ENCODE measurements at places on chromosomes 16 and 17.
A peak's percentile ranks its signal among the peaks of the same experiment; 100 is the strongest.

DNA sequence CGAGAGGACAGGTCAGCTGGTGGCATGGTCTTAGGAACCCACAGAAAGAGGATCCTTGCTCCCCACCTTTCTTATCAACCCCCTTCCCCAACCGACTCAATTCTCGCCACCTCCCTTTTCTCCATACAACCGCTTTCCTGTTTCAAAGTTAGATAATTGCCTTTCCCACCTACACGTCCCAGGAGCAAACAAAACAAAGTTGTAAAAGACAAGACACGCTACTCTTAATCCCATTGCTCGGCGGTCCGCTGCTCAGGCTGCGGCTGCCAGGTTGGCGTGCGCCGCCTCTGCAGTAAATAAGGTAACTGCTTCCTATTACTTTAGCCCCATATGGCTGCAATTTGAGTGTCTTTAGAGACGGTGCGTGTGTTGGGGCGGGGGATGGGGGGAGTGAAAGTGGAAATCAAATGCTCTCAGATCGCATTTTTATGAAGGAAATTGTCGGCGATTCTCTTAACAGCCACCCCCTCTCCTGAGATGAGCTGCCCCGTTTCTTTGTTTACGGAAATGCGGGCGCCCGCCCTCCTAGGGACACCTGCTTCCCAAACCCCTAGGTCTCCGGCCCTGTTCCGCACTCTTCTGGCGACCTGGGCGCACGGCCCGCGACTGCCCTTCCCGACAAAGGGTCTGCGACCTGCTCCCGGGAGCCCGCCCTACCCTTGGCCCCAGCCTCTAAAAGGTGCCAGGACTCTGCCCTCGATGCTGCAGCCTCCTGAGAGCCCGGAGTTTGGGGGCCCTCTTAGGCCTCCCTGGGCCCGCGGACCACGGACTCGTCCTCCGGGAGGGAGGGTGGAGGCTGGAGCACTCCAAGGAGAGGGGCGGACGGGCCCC, 3.7 kb upstream of the CBX8 start:
- peak; percentile 54 for DNase-seq

DNA sequence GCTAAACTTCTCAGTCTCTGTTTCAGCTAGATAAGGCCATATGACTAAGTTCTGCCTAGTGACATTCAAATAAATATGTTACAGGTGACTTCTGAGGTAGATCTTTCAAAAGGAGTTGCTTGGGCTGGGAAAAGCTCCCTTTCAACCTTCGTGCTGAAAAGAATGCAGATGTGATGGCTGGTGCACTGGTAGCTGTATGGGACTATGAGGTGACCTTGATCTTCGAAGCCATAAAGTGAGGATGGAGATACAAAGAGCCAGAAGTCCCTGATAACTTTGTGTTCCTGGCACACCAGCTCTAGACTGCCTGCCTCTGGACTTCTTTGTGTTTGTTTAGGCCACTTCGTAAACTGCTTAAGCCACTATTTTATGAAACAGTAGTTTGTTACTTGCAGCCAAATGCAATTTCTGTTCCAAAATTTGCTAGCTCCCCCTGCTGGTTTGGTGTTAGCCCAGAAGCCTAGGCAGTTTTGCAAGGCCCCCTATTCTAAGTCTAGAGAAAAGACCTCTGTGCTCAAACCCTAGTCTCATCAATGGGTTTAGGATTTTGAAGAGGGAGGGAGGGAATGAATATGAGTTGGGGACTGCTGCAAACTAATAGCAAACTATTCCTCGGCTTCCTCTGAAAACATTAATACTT, 23.3 kb upstream of the ERCC4 start:
- no peak for DNase-seq

GRCh38 chr17:68670967-68671693, 70.0 kb upstream of the FAM20A start:
- DNase-seq: no peak

- DNase-seq: peak; percentile 67
These were observed 8.0 kb downstream of the TNRC6A start for GRCh38 chr16:24737391-24737871.

DNA sequence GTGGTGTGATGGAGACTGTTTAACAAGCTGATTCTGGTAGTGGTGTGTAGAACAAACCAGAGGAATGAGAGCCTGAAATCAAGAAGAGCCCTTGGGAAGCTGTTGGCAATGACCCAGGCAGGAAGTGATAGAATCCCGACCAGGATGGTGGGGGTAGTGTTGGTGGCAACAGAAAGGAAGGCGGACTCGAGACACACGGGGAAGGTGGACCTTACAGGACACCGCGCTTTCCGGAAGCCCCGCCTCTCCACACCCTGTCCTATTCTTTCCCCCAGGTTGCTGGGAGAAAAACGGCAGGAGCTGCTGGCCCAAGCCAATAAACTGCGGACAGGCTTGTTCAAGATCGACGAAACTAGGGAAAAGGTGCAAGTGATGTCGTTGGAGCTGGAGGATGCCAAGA, 30.0 kb upstream of the KDM6B start:
- no peak for DNase-seq

DNA sequence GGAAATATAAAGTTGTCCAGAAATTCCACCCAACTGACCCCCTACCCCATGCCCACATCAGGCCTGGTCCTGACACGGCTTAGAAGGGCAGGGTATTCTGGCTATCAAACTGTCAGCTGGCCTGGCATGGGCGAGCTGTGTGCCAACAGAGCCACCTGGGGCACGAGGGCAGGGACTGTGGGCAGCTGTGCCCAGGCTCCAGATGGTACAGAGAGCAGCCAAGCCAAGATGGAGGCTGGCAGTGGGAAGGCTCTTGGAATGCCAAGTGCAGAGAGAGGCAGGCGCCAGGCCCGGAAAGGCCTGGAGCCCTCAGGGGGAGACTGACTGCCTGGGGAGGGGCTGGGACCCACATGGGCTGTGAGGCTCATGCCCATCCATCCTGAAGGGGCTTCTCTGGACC, 24.3 kb upstream of the PHF12 start:
- no peak for DNase-seq

- DNase-seq: peak; percentile 96
These were observed 27.8 kb downstream of the BAHCC1 start for GRCh38 chr17:81422776-81423697.

DNA sequence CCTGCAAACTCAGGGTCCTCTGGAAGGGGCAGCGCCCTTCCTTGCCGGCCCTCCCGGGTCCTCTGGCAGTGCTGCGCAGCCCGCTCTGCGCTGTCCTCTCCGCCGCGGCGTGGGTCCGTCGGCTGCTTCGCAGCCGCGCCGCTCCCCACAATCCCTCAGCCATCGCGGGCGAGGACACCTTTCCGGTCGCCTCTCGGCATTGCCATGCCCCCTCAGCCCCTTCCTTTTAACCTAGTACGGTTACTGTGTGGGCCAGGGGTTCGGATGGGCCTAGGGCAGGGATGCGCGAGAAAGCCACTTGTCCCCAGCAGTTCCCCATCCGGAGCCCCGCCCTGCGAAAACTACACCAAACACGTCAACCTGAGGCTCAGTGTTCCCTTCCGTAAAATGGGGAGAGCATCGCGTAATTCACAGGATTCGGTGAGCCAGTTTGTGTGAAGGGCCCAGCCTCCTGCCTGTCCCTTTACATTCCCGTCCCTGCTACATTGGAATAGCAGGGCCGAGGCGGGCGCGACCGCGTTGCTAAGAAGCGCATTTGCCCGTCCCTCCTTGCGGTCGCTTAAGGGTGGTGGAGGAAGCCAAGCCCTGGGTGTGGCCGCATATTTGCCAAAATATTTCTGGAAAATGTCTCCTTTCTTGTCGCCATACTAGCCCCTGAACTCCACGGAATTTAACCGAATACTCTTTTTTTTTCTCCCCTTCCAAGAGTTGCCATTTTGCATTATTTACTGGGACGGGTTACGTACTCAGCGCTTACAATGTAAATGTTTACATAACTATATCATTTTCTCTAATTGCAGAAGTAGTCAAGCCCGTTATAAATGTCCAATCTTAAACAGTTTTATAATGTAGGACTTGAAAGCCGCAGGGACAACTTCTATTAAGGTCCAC, 13.2 kb downstream of the COPZ2 start:
- peak; percentile 60 for DNase-seq

- DNase-seq: peak; percentile 60
These were observed 40.3 kb downstream of the PKD1 start for GRCh38 chr16:2095315-2095853.

GRCh38 chr16:82852388-82853008, 225.7 kb downstream of the CDH13 start:
- DNase-seq: no peak

DNA sequence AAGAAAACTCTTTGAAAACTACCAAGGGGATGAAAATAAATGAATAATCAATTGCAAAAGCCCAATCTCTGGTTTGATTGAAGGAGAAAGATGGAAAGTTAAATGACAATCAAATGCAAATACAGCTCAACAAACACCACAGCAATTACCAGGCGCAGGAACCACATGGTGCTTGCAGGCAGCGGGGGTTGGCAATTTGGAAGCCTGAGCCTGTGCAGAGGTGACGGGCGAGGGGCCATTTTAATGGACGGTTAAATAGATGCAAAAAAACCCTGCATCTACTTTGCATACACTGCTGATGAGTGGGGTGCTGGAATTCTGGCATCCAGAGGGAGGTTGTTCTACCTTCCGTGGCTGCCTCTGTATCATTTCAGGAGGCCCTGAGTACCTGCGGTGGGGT, 4.8 kb upstream of the SEZ6 start:
- no peak for DNase-seq

DNA sequence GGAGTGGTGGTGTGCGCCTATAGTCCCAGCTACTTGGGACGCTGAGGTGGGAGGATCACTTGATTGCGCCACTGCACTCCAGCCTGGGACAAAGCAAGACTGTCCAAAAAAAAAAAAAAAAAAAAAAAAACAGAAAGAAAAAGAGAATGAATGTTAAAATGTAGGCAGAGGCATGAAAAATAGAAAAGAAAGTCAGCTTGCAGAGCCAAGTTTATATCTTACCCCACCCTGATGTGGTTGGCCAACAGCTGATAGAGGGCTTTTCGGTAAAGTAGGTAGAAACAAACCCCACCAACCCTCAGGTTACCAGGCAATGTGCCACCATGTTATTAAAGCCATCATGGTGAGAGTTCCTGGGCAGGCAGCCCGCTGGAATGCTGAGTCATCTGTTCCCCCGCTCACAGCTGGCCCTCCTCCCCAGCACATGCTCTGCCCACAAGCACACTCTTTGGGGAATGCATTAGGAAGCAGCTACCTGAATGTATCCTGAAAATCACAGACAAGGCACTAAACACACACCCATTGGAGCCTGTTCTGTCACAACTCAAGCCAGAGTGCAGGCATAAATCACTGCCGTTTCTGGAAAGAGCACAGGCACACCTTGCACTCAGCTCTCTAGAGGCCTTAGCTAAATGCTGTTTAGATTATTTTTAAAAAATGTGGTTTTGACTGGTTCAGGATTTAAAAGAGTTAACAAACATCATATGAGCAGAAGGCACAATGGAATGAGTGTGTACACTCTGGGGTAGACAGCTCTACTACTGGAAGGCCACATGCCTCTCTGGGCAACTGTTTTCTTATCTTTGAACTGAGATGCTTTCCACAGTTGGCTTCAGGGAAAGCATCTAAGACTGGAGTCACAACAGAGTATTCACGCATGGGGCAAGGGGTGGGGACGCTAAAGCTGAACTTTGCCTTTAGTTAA, 128.5 kb downstream of the PARN start:
- peak; percentile 98 for DNase-seq

- DNase-seq: peak; percentile 18
These were observed 5.2 kb downstream of the SLFN11 start for GRCh38 chr17:35368081-35368830.

- no peak for DNase-seq
These were observed 125.3 kb upstream of the FOXF1 start for GRCh38 chr16:86384980-86385379.

- no peak for DNase-seq
These were observed 634.1 kb upstream of the RBFOX1 start for GRCh38 chr16:6698548-6698947.

DNA sequence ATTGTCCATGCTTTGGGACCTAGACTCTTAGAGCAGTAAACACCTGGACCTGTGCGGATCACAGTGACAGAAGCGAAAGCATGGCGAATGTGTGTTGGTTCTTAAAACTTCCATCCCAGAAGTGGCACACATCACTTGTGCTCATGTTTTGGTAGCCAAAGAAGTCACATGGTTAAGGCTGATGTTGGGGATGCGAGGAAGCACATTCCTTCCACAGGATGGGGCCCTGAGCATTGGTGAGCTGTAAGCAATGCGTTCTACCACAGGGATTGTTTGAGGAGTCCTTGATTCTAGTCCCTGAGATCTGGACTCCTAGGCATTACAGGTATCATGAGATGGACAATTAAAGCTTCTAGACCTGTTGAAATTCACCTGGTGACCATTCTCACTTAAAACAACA, 375.9 kb downstream of the UTP18 start:
- DNase-seq: no peak

DNA sequence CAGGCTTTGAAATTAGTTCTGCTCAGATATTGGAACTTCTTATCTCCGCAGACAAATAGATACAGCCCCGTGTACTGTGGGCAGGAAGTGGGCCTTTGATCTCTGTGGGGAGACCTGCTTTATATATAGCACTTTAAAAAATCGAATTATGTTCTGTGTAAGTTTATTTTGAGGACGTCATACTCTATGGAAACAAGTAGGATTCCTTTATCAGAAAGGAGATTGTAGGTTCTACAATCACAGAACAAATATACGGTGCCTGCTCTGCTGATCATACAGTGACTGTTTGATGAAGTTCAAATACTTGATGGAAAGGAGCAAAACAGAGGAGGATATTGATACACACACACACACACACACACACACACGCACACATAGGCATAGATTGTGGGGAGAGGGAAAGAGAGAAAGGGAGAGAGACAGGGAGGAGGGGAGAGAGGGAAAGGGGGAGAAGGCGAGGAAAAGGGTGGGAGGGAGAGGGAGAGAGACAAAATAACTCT, 14.7 kb upstream of the TMEM220 start:
- no peak for DNase-seq

DNA sequence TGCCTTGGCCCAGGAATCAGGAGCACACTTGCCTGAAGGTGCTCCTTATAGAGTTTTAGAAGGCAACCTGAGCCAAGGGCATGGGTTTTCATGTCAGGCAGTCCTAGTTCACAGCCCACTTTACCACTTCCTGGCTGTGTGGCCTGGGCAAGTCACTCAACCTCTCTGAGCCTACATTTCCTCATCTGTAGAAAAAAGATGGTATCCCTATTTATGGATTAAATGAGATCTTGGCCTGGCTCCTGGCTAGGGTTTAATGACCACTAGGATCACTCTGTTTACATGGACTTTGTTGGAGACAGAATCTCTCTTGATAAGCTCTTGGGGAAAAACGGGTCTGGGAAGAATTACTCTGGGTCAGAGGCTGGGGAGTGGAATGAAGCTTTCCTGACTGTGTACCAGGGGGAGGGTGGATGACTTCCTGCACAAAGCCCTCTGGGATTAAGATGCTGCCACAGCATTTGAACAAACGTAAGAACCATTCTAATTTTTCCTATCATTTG, 2.3 kb downstream of the MT2A start:
- peak; percentile 81 for DNase-seq

GRCh38 chr17:57939797-57940196, 15.4 kb downstream of the CUEDC1 start:
- DNase-seq: no peak

- DNase-seq: no peak
These were observed 6.8 kb upstream of the WBP2 start for GRCh38 chr17:75861927-75862317.

GRCh38 chr17:49776551-49777300, 11.8 kb upstream of the KAT7 start:
- DNase-seq: no peak
